ENCODE measurements at places on chromosomes 1 and 21. TPM values are rescaled to one million over a fixed set of nuclear protein-coding genes. Genes with fewer than 3 reads are reported as not detected.

DNA sequence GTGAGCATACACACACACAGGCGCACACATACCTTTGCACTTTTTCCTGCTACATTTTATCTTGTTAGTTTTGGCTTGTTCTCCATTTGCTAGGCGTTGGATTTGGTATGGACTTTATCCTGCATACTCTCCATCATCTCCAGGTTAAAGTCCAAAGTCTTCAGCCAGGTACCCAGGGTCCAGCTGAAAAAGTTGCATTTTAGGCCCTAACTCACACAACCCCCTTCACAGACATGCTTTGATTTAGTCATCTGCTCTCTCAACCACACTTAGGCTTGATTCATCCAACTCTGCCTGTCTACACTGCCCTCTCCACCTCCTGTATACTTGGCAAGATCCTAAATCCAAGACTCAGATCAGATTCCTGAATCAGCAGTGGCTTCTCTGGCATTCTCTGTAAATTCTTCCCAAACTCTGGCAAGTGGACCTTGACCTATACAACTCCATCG lies 10.7 kb upstream of the LAMB3 start:
- no peak for DNase-seq

DNA sequence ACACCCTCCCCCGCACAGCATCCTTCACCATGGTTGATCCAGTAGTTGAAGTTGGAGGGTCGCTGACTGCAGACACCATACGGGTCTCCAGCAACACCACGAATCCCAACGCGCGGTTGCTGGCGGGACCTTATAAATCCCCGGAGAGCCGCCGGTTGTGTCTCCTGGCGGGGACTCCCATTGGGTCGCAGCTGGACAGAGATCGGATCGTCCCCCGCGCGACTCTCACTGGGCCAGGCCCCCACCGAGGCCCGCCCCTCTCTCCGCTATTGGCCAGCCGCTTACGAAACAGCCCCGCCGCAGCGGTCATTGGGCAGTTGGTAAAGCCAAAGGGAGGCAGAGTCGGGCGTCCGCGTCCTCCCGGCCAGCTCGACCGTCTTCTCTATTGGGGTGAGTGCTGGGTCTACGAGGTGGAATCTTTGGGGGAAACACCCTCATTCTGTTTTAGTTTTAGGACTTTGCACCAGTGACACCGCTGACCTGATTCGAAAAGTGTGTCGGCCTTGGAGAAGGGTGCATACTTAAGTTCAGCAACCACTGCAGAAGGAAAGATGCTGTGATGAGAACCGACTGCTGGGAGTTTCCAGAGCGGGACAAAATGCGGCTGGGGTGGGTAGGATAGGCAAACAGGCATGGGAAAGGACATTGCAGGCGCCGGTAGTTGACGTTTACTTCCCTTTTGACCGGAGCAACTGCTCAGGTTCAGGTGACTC lies 27.4 kb downstream of the RABIF start:
- peak; percentile 91 for DNase-seq

DNA sequence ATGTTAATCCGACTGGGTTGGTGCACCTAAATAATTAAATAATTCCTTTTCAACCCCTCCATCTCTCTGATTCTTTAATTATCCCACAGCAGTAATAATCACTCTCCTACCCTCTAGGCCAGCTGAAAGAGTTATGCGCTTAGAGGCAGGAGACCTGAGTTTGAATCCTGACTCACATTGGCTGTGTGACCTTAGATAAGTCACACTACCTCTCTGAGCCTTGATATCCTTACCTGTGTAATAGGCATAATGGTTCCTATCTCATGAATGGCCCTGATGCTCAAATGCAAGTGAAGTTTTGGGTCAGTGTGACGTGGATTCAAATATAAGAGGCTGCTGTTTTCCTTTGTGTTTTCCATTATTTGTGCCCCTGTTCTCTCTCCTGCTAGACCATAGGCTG lies 8.1 kb downstream of the MYOM3 start:
- DNase-seq, result no peak

- DNase-seq, result no peak
These were observed 55.8 kb downstream of the TRIM33 start for GRCh38 chr1:114455102-114455785.

- DNase-seq, result no peak
These were observed 21.3 kb downstream of the FAM78B start for GRCh38 chr1:166145499-166145898.

Gene FAM72A
- polyA plus RNA-seq, result 6.2 TPM

GRCh38 chr1:89660224-89661061 lies 27.5 kb downstream of the LRRC8C start:
- DNase-seq, result no peak

Gene LCE3B
- polyA plus RNA-seq, result not detected
